ENCODE measurements at places on chromosomes 7 and 10.
A peak's percentile ranks its signal among the peaks of the same experiment; 100 is the strongest.

DNA sequence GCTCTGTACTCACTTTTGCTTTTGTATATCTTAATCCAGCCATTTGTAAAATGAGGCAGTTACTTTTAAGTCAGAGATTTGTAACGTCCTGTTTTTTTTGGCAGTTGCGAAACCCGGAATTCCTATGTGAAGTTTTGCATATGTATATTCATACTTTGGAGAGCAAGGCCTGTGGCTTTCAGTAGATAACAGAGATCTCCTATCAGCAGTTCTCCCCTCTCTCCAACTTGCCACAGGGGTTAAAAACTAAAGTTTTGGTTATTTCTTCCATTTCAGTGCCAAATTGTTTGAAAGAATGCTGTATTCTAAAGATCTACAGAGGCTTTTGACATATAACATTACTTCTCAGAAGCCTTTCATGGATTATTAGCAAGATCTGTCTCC is 102.4 kb downstream of the EXOC4 start:
- no peak for DNase-seq

GRCh38 chr10:14332903-14333302 is 2.2 kb upstream of the FRMD4A start:
- no peak for DNase-seq

GRCh38 chr7:41599760-41600159 is 103.1 kb downstream of the INHBA start:
- DNase-seq = no peak

DNA sequence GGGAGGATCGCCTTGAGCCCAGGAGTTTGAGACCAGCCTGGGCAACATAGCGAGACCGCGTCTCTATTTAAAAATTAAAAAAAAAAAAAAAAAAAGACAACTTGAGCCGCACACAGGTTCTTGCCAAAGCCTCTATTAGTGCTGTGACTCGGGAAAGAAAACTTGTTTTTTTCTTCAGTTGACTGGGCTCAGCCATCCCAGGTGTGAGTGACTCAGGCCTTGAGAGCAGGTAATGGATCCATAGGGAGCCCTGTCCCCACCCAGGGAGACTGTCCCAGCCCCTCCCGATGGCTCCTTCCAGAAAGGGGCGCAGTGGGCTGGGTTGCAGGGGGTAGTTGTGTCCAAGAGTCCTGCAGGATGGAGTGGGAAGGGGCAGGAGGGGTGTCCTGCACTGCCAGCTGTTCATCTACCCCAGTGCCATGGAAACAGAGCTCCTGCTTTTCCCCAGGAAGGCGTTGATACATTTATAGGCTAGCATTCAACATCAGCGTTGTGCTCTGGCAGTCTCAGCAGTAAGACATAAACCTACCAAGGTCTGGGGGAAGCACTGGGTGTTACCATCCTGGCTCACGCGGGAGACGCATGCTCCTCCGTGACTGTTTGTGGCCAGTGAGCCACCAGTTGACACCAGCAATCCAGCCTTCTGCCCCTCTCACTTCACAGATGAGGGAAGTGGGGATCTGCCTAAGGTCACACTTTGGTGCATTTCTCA is 126.6 kb downstream of the CUX1 start:
- DNase-seq = no peak

- no peak for DNase-seq
Observed at GRCh38 chr7:157397731-157398691, 61.2 kb downstream of the DNAJB6 start.

DNA sequence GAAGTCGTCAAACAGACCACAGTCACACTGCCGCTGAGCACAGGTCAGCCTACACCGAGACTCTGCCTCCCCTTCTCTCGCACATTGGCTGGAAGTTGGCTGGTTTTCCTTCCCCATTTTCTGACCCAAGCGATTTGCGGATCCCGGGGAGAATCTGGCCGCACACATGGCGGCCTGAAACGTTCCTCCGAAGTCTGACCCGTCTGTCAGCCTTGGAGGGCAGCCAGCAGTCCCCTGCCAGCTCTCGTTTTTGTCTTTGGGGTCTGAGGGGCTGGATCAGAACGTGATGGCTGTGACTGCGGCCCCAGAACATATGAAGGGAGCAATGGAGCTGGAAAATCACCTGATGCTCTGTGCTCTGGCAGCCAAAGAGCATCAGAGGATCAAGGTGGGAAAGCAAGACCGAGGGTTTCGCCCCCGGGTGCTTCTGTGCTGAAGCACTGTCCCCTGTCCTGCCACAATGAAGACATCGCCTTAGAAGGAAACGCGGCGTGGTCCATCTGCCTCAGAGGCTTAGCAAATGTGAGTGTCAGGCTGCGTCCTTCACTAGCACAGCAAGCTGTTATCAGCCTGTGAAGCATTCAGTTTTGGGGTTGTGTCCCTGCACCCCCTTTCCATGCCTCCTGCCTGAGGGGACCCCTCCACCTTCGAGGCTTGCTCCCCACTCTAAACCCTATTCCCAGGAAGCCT is 119.3 kb upstream of the SHH start:
- no peak for DNase-seq

DNA sequence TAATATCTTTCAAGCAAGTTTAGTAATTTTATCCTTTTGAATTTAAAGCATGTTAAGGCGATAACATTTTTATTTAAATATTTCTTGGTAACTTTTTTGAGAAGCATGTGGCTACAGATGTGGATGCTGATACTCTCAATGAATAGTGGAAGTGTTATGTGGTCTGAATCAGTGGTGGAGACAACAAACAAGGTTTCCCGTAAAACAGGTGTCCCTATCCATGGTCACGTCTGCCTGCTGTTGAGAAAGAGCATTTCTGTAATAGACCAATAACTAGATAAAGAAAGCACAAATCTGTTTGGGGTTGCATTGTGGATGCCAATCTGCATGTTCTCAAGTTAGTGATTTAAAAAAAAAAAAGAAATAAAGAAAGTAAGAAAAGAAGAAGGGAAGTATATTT is 13.9 kb upstream of the MAPK8 start:
- DNase-seq = no peak

DNA sequence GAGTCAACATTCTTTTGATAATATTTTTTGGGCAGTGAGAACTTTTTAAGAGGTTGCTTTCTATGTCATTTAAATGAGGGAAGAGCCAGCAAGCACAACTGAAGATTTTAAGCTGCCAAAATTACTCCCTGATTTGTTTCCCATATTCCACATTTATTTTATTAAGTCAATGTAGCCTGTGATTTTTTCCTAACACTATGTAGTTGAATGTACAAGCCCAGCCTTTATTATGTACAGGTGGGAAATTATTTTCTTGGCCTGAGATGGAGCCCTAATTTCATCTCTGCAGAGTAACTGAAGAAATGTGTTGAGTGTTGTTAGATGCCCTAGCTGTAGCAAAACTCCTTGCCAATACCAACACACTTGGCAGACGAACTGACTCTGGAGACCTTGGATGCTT is 83.1 kb upstream of the MINDY3 start:
- DNase-seq = no peak

- DNase-seq = no peak
Observed at GRCh38 chr10:42951486-42952251, 125.2 kb upstream of the RET start.

DNA sequence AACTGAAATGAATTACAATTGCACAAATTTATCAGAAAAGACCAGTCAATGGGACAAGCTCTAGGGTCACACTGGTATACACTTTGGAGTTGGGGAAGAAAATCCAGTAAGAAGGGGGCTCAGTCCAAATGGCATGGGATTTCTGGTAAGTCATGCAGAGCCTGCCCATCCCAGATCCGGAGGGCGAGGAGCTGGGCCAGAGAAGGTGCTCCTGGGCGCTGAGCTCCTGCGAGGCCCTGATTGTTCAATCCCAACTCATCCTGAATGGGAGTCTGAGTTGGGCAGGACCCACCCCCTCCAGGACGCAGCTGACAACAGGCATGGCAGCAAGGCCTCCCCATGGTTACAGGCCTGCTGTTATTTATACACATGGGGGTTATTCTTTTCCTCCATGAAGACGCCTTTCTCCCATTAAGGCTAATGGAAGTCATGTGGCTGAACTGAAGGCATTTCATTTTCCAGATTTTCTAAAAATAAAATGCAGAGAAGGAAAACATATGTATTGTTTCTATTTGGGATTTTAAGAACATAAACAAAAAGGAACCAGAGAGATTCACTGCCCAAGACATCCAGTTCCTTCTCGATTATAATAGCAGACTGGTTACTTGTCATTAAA is 91.1 kb upstream of the ADAM12 start:
- DNase-seq = no peak

GRCh38 chr10:132684164-132684891 is 101.6 kb downstream of the NKX6-2 start:
- peak; percentile 67 for DNase-seq

- no peak for DNase-seq
Observed at GRCh38 chr7:96997512-96998032, 7.8 kb upstream of the DLX6 start.

DNA sequence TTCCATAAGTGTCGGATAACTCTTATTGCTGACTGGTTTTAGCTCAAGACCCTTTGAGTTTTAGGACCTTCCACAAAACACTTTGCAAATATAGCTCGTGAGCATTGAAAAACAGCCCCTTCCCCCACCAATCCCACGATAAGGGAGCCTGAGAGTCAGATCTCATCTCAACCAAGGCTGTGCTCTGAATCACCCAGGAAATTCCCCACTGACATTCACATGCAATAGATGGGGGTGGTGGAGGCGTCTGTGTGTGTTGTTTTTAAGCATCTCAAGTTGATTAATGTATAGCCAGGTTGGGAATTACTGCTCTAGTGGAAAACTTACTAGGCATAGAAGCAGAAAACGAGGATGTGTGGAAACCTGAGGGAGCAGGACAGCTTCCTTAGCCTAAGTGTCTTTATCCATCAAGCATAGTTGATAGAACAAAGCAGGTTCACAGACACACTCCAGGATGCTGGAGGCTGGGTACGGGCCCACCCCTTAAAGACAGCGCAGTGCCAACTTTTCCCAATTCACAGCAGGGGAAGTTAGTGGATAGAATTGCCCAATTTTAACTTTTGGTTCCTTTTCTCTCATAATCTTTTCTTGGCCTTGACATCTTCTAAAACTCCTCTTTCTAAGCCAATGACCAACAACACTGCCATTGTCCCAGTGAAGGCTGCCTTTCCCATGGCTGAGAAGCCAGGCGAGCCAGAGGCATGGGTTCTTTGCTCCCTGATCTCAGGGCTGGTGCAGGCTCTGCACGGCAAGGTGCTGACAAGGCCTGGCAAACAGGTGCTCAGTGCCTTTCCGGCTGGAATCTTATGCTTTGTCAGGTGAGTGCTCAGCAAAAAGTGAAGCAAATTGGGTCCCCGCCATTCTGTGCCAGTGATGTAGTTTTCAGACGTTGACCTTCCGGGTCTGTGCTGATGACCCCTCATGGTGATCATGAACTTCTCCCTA is 98.5 kb upstream of the INSIG1 start:
- DNase-seq = no peak

DNA sequence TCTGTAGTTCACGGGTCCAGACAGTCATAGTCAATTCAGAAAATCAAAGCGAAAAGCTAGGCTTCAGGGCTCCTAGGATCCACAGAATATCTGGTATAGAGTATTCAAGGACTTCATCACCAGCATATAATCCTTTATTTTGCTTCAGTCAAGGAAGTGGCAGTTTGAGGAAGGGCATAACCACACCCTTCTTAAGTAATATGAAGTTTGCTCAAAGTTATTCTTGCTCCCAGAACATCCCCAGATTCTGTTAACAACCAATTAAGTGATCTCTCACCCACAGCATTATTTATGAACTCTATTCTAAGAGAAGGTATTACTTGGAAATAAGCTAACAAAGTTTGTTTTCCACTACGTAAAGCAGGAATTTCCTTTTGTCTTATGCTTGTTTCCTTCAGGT is 13.2 kb downstream of the CWF19L1 start:
- no peak for DNase-seq

- DNase-seq = no peak
Observed at GRCh38 chr10:75678527-75678926, 247.1 kb downstream of the LRMDA start.

GRCh38 chr10:131964298-131964697 is 17.4 kb downstream of the BNIP3 start:
- no peak for DNase-seq

GRCh38 chr7:89780291-89780690 is 374.0 kb upstream of the STEAP1 start:
- no peak for DNase-seq

- no peak for DNase-seq
Observed at GRCh38 chr7:24325708-24326107, 41.7 kb downstream of the NPY start.

Measured in Panc1 (cell line).